ENCODE measurements at places on chromosomes 11 and 22. TPM values are rescaled to one million over a fixed set of nuclear protein-coding genes. Genes with fewer than 3 reads are reported as not detected.
A peak's percentile ranks its signal among the peaks of the same experiment; 100 is the strongest.

BACE1-AS gene
- 11.2 TPM for total RNA-seq

SLC22A12 gene
- total RNA-seq: not detected

CCDC34 gene
- 4.4 TPM for total RNA-seq

RAG2 gene
- not detected for total RNA-seq

SYTL2 gene
- 53.8 TPM for total RNA-seq

SRSF8 gene
- 20.0 TPM for total RNA-seq

BEST1 gene
- 3.7 TPM for total RNA-seq

CHADL gene
- total RNA-seq: 1.4 TPM

NTM gene
- total RNA-seq: 0.26 TPM

GRCh38 chr11:130213143-130213978, 53.8 kb downstream of the ST14 start:
- peak; percentile 70 for DNase-seq
- H3K27me3 ChIP-seq: no peaks in the 10 kb centered on the region
- no peak overlapping the region for H3K4me3 ChIP-seq
- no peaks in the 10 kb centered on the region for H3K4me1 ChIP-seq
- no peak overlapping the region for H3K27ac ChIP-seq

DNA sequence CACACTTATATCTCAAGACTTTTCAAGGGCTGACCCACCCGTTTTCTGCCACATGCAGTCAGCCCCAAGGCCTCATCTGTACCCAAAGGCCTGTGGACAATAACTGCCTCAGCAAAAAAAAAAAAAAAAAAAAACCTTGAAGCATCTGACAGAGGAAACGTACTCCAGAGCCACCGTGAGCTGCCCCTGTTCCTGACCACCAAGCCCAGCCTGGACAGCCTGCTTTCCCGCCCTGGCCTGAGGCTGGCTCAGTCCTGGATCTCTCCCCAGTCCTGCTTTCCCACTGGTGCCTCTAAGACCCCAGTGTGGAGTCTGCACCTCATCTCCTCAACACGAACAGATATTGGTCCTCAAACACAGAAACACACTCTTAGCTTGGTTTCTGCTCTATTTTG, 66.5 kb downstream of the SLC35F2 start:
- DNase-seq: no peak
- H3K27ac ChIP-seq: no peak overlapping the region
- no peaks in the 10 kb centered on the region for H3K36me3 ChIP-seq
- no peaks in the 10 kb centered on the region for H3K4me1 ChIP-seq

- no peak for DNase-seq
- H3K4me3 ChIP-seq: no peak overlapping the region
- H3K27me3 ChIP-seq: no peaks in the 10 kb centered on the region
- H3K27ac ChIP-seq: no peak overlapping the region
These were observed 34.7 kb downstream of the NECTIN1 start for GRCh38 chr11:119694334-119694733.

- no peaks in the 10 kb centered on the region for H3K4me1 ChIP-seq
- no peaks in the 10 kb centered on the region for H3K36me3 ChIP-seq
- H3K27ac ChIP-seq: no peak overlapping the region
- no peaks in the 10 kb centered on the region for H3K27me3 ChIP-seq
These were observed 17.5 kb upstream of the SHANK2 start for GRCh38 chr11:71269603-71270511.

DNA sequence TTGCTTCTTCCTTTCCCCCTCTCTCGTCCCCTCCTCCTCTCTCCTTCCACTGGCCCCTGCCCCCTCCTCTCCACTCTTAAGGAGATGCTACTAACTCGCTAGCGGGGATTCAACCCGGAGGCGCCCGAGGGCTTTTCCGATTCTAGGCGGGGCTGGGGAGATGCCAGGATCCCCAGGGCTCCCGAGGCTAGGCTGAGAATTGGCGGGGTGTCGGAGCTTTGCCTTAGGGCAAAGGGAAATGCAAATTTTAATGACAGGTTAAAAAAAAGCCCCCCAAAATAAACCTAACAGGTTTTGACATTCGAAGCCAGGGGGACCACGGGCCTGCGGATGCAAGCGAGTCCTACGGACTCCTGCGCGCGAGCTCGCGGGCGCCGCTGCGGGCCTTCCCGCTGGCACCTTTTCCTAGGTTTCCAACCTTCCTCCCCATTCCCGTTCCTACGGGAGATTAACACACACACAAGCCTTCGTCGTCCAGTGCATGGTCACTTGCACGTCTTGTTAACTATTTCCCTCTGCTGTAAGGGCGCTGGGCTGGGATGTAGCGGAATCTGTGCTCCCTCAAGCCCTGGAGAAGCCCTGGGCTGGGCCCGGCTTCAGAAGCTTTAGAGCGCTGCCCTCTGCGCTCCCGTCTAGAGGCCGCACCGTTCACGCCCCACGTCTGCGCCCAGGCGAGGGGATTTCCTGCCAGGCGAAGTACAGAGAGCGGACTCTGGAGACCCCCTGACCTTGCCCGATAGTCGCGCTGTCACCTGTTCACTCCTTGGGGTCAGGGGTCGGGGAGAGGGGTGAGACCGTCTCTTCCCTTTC, 729 bp upstream of the ALX4 start:
- peaks cover 10% of the 10 kb centered on the region for H3K4me1 ChIP-seq
- no peaks in the 10 kb centered on the region for H3K36me3 ChIP-seq
- H3K27ac ChIP-seq: no peak overlapping the region
- peaks cover 90% of the 10 kb centered on the region for H3K27me3 ChIP-seq

- H3K4me1 ChIP-seq: peaks cover 38% of the 10 kb centered on the region
- H3K36me3 ChIP-seq: no peaks in the 10 kb centered on the region
- peak; percentile 41 for DNase-seq
- no peak overlapping the region for H3K4me3 ChIP-seq
- peak overlapping the region; percentile 75 for H3K27ac ChIP-seq
These were observed 60.2 kb upstream of the WNT11 start for GRCh38 chr11:76266286-76267100.

DNA sequence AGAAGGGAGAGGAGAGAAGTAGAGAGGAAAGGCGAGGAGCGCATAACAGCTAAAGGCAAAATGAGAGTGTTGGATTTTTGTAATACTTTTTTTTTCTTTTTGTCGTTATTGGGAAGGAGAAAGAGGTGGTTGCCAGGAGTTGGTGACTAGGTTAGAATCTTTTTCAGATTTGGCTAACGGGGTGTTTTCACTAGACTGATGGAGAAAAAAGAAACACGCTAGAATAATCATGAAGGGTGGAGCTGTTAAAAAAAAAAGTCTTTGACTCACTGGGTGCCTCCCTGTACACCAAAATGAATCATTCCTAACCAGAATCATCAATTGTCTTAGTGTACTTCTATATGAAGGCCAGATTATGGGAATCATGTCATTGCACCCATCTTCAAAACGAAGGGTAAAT, 12.7 kb downstream of the BLID start:
- H3K4me3 ChIP-seq: no peak overlapping the region
- H3K27me3 ChIP-seq: no peaks in the 10 kb centered on the region
- no peak overlapping the region for H3K27ac ChIP-seq
- no peaks in the 10 kb centered on the region for H3K36me3 ChIP-seq

- no peak overlapping the region for H3K4me3 ChIP-seq
- no peak for DNase-seq
These were observed 23.0 kb downstream of the CDON start for GRCh38 chr11:126039485-126040271.

- H3K4me1 ChIP-seq: no peaks in the 10 kb centered on the region
- no peaks in the 10 kb centered on the region for H3K27me3 ChIP-seq
- H3K4me3 ChIP-seq: no peak overlapping the region
- no peaks in the 10 kb centered on the region for H3K36me3 ChIP-seq
These were observed 173.2 kb upstream of the SORL1-AS1 start for GRCh38 chr11:121625777-121626506.

GRCh38 chr22:20511578-20512229, 4.3 kb downstream of the MED15 start:
- H3K4me1 ChIP-seq: peaks cover 45% of the 10 kb centered on the region
- no peak for DNase-seq
- no peak overlapping the region for H3K27ac ChIP-seq
- no peak overlapping the region for H3K4me3 ChIP-seq

DNA sequence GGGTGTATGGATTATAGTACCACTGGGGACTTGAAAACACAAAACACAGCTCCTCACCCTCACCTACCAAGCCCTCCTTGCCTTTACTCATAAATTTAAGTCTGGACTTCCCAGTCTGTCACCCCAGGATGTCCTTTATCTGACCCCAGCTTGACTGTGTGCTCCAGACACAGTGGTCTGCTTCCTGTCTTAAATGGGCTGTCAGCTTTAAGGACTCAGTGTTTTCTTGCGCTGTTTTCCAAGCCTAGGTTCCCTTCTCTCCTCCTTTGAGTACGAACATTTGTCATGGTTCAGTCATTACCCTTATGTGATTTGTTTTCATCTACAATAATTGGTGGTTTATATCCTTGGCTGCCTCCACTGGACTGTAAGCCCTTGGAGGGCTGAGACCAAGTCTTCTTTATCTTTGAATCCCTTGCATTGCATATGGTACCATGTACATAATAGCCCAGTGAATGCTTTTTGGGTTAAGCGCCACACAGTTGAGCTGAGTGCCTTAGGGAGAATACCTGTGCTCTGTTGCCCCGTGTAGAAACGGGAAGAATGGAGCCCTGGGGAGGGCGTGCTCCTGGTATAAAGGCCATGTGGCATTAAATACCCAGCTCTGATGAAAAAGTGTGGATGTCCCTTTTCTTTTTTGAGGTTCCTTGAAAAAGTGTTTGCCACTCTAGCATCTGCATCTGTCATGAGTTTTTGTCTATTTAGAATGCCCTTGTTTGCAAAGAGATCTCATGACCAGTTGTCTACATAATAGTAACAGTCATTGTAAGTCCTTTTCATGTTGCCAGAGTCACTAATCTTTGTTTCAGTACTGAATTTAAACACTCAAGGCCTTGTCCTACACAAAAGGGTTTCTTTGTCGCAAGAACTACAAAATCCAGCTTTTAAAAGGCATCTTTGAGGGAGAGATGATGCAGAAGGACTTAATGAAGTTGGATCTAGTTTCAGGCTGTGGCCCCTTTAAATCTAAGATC, 14.0 kb downstream of the PANX1 start:
- H3K4me3 ChIP-seq: no peak overlapping the region
- no peaks in the 10 kb centered on the region for H3K36me3 ChIP-seq
- DNase-seq: no peak
- peak overlapping the region; percentile 65 for H3K27ac ChIP-seq
- H3K4me1 ChIP-seq: peaks cover 3% of the 10 kb centered on the region

GRCh38 chr11:84390441-84391078, 1104.4 kb upstream of the CCDC90B start:
- no peaks in the 10 kb centered on the region for H3K36me3 ChIP-seq
- DNase-seq: no peak
- no peak overlapping the region for H3K4me3 ChIP-seq
- no peak overlapping the region for H3K27ac ChIP-seq
- H3K4me1 ChIP-seq: no peaks in the 10 kb centered on the region

- no peaks in the 10 kb centered on the region for H3K36me3 ChIP-seq
- no peaks in the 10 kb centered on the region for H3K27me3 ChIP-seq
- no peaks in the 10 kb centered on the region for H3K4me1 ChIP-seq
- DNase-seq: no peak
- H3K4me3 ChIP-seq: no peak overlapping the region
These were observed 716.3 kb upstream of the ANO5 start for GRCh38 chr11:21476588-21476987.

DNA sequence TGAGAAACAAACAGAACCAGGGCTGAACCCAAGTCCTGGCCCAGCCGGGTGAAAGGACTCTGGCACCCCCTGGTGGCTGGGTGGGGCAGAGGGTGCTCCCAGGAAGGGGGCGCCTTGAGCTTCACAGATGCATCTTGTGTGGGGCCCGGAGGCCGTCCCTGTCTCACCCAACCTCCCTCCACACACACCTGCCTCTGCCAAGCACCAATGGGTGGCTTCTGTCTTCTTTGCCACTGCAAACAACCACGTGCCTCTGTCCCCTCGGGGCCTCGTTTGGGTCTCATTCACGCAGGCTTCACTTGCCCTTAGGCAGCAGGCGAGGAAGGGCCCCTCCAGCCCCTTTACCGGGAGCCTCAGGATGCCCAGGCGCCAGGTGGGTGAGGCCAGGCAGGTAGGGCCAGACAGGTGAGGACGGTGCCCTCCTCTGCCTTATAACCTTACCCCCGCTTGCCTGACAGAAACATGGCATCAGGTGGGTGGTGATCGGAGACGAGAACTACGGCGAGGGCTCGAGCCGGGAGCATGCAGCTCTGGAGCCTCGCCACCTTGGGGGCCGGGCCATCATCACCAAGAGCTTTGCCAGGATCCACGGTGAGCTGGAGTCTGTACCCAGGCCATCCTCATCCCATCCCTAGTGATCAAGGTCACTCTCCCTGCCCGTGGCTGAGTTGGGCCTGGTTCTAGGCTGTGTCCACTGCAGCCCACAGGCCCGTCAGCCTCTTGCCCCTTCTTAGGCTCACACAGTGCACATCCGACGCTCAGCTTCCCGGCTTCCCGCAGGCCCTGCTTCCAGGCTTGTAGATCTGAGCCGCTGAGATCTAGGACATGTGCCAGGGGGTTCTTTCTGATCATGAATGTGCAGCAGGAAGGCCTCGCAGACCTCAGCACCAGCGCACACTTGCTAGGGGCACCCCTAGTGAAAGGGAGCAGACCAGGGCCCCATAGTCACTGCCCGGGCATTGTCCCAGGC, 17.2 kb downstream of the POLR3H start:
- H3K27ac ChIP-seq: peak overlapping the region; percentile 91
- H3K36me3 ChIP-seq: no peaks in the 10 kb centered on the region
- peak; percentile 67 for DNase-seq
- no peaks in the 10 kb centered on the region for H3K27me3 ChIP-seq
- peaks cover 43% of the 10 kb centered on the region for H3K4me1 ChIP-seq

DNA sequence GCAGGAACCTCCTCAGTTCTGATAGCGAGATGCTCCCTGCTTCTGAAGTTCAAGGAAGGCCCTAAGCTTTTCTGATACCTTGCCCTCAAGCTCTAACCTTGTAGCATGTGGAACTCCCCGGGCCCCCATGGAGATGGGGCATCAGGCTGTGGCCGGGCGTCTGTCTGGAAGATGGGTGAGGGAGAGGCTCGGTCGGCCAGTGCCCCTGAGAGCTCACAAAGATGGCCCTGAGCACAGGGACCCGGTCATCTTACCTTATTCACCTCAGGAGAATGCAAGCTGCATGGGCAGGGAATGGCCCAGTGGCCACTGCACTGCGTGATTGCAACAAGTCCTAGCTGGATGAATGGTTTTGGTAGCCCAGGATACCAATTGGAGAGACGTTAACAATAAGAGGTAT, 830.3 kb downstream of the TBC1D22A start:
- H3K4me3 ChIP-seq: no peak overlapping the region
- no peak for DNase-seq
- H3K27ac ChIP-seq: no peak overlapping the region
- no peaks in the 10 kb centered on the region for H3K4me1 ChIP-seq
- no peaks in the 10 kb centered on the region for H3K36me3 ChIP-seq

DNA sequence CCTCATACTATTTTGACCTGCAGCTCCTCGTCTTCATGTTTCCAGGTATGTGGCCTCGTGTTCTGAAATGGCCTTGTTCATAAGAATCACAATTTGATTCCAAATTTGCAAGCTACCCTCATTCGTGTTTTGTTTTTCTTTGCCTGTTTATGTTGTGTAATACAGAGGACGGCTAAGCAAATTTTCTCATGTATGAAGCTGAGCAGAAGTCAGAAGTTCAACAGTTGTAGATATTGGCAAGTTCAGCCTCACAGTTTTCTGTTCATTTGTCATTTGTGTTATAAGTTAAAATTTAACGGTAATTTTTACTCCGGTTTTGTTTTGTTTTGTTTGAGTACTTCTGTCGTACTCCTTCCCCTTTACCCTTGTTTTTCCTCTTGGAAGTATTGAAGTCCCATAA, 15.4 kb upstream of the CHEK1 start:
- no peak overlapping the region for H3K4me3 ChIP-seq
- no peaks in the 10 kb centered on the region for H3K27me3 ChIP-seq
- DNase-seq: no peak
